CD4-positive, alpha-beta T cell treated with Interleukin-10 for 1 hour (primary cell): ENCODE measurements at places on chromosomes 12 and 14.

- DNase-seq: no peak
These were observed 412.6 kb upstream of the SOX5 start for GRCh38 chr12:24361877-24362580.

- DNase-seq: no peak
These were observed 227.3 kb downstream of the DPF3 start for GRCh38 chr14:72666610-72667009.

GRCh38 chr14:24840204-24840893, 206.4 kb upstream of the GZMB start:
- no peak for DNase-seq

GRCh38 chr12:6758506-6759095, 5.7 kb upstream of the MLF2 start:
- no peak for DNase-seq

DNA sequence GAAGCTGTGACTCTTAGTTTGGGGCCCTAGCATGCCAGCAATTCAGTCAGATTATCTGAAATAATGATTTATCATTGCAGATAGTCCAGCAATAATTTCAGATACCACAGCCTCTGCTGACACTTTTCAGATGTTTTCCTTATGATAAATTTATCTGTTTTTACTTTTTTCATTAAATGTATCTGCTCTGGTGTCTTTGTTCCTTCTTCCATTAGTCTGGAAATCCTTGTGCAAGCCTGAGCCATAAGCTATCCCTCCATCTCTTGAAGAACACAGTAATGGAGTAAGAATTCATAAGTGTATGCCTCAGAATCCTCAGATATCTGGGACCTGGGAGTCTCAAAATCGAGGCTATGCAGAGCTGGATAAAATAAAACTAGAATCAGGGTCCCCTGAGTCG, 146.4 kb upstream of the KRR1 start:
- DNase-seq: no peak

GRCh38 chr14:66238969-66239368, 247.2 kb upstream of the CCDC196 start:
- no peak for DNase-seq

- DNase-seq: no peak
These were observed 3.0 kb upstream of the FAM177A1 start for GRCh38 chr14:35043046-35043445.

- DNase-seq: no peak
These were observed 2.7 kb downstream of the LRP1 start for GRCh38 chr12:57130941-57131340.

- no peak for DNase-seq
These were observed 16.9 kb downstream of the PPP1R36 start for GRCh38 chr14:64566651-64567122.

- DNase-seq: no peak
These were observed 55.5 kb downstream of the ANO2 start for GRCh38 chr12:5889381-5890047.

DNA sequence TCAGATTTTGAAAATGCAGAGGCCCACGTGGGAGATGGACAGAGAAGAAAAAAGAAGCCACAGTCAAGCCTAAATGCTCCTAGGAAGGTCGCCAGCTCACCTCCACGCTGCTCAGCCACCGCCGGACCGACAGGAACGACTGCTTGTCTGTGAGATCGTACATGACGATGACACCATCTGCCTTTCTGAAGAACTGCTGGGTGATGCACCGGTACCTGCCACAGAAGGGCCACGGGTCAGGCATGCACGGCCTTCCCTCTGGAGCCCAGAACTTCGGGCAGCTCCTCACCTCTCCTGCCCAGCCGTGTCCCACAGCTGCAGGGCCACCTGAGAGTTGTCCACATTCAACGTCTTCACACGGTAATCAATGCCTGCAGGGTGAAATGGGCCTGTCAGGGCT, 125.6 kb downstream of the CRACR2A start:
- no peak for DNase-seq

DNA sequence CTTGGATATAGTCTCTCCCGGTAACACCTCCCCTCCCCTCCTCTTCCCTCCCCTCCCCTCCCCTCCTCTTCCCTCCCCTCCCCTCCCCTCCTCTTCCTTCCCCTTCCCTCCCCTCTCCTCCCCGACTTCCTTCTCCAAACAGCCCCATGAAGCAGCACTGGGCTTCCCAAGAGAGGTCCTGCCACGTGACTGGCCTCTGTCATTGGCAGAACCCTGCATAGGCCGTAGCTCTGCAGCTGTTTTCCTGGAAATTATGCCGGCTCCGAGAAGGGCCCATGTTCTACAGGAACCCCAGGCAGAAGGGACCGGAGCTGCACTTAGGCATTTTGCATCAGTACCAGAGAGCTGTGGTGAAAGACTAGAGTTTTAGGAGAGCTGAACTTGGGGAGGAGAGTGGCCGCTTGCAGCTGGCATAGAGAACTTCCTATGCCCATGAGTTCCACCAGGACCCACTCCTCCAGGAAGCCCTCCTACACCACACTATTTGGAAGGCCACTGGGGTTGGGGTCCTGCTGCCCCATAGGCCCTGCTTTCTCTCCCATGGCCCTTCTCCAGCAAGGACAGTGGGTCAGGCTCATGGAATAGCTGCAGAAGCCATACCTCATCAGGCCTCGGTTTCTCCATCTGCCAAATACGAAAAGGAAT, 5.1 kb upstream of the TNFAIP2 start:
- no peak for DNase-seq

- no peak for DNase-seq
These were observed 128.1 kb downstream of the ATXN7L3B start for GRCh38 chr12:74665690-74666089.

DNA sequence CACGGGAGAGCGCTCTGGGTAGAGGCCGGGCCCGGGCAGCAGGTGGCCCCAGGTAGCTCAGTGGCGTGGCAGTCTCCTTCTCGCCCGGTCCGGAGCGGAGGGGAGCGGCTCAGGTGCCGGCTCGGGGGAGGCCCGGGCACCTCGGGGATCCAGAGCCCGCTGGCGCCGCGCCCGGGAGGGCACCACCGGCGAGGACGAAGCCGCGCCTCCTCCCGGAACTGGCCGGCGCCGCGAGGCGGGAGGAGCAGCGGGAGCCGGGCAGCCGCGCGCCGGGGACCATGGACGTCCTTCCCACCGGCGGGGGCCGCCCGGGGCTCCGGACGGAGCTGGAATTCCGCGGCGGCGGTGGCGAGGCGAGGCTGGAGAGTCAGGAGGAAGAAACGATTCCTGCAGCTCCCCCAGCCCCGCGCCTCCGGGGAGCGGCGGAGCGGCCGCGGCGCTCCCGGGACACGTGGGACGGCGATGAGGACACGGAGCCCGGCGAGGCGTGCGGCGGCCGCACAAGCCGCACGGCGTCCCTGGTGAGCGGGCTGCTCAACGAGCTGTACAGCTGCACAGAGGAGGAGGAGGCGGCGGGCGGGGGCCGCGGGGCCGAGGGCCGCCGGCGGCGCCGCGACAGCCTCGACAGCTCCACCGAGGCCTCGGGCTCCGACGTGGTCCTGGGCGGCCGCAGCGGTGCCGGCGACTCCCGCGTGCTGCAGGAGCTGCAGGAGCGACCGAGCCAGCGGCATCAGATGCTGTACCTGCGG, 21.5 kb upstream of the GNS start:
- DNase-seq: no peak

GRCh38 chr14:103735022-103735421, 19.4 kb downstream of the ZFYVE21 start:
- no peak for DNase-seq

- peak; percentile 75 for DNase-seq
These were observed at the start of gene ZBTB39 for GRCh38 chr12:57005980-57006808. TSS of gene ZBTB39 (minus strand) at chr12:57006546. CDS start at chr12:57004917, 1,629 bp downstream.

DNA sequence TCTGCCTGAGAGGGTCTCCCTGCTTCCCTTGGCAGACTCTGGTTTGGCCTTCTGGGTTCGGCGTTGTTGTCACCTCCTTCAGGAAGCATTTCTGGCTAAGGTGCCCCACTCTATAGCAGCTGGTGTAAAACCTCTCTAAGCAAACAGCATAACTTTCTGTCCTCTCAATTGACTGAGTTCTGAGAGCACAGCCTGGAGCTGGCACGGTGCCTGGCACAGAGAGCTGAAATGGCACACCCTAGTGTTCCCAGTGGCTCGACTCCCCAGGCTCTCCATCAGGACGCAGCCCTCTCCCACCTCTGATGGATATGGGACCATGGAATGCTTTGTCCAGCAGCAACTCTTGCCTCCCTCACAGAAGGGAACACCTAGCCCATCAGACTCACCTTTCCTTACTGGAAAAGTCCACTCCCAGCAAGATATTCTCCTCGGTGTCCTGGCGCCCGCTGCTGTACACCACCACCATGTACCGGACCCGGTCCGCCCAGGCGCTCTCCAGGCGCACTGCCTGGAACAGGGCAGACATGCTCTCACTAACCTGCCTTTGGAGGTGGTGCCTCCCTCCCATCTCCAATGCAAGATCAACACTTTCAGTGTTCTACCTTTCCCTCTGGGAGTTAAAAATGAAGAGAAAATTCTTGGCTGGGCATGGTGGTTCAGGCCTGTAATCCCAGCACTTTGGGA, 40.6 kb downstream of the SSH1 start:
- no peak for DNase-seq

GRCh38 chr14:103225476-103225875, 102.2 kb downstream of the TNFAIP2 start:
- no peak for DNase-seq

GRCh38 chr12:31732926-31733548, 4.2 kb upstream of the AMN1 start:
- DNase-seq: peak; percentile 35

- DNase-seq: no peak
These were observed 172.8 kb downstream of the KTN1 start for GRCh38 chr14:55752580-55753390.

GRCh38 chr12:4112290-4112689, 161.3 kb upstream of the CCND2 start:
- DNase-seq: no peak

- no peak for DNase-seq
These were observed 34.2 kb downstream of the CCDC88C start for GRCh38 chr14:91383439-91383838.

- DNase-seq: no peak
These were observed 17.1 kb upstream of the MDM1 start for GRCh38 chr12:68349220-68349621.

DNA sequence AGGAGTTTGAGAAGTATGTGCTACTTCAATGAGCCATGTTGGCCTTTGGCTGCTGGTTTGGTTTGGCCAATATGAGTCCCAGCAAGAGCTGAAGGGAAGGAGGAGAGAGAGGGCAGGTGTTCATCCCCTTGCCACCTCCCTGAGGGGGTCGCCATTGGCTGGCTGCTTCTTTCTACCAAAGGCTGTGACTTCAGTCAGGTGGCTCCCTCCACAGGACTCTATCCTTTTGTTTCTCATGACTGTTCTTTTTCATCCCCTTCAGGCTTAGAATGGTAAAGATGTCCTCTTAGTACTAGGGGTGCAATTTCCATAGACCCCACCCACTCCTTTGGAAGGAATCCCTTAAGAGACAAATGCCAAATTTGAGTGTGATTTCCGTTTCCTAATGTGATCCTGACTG, 31.2 kb upstream of the OTOGL start:
- no peak for DNase-seq

DNA sequence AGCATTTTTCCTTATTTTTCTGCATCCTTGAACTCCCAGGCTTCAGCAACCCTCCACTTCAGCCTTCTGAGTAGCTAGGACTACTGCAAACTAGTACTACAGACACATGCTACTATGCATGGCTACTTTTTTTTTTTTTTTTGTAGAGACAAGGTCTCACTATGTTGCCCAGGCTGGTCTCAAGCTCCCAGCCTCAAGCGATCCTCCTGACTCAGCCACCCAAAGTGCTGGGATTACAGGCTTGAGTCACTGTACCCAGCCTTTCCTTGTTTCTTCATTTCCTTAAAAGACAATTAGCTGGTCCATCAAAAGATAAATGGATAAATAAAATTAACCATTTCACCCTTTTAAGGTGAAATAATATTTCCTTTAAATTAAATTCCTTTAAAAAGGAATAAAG, 205.8 kb downstream of the SPTSSA start:
- DNase-seq: no peak

DNA sequence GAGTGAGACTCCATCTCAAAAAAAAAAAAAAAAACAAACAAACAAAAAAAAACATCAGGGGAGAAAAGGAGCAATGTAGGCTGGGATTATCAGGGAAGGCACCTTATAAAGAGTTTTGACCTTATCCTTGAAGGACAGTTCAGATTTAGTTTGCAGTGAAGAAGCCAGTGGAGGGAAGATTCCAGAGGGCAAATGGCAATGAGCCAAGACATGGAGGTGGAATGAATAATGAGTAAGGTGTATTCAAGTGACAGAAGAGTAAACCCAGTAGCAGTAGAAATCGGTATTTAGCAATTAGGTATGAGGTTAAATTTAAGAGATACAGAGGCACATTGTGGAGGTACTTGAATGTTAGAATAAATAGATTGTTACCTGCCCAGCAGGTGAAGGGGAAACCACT, 2.2 kb upstream of the DUSP16 start:
- DNase-seq: no peak

GRCh38 chr14:94054401-94054800, 26.6 kb downstream of the DDX24 start:
- DNase-seq: no peak

- DNase-seq: no peak
These were observed 120.7 kb upstream of the PTPRB start for GRCh38 chr12:70757830-70758493.

GRCh38 chr12:89227774-89228173, 124.5 kb downstream of the DUSP6 start:
- DNase-seq: no peak

DNA sequence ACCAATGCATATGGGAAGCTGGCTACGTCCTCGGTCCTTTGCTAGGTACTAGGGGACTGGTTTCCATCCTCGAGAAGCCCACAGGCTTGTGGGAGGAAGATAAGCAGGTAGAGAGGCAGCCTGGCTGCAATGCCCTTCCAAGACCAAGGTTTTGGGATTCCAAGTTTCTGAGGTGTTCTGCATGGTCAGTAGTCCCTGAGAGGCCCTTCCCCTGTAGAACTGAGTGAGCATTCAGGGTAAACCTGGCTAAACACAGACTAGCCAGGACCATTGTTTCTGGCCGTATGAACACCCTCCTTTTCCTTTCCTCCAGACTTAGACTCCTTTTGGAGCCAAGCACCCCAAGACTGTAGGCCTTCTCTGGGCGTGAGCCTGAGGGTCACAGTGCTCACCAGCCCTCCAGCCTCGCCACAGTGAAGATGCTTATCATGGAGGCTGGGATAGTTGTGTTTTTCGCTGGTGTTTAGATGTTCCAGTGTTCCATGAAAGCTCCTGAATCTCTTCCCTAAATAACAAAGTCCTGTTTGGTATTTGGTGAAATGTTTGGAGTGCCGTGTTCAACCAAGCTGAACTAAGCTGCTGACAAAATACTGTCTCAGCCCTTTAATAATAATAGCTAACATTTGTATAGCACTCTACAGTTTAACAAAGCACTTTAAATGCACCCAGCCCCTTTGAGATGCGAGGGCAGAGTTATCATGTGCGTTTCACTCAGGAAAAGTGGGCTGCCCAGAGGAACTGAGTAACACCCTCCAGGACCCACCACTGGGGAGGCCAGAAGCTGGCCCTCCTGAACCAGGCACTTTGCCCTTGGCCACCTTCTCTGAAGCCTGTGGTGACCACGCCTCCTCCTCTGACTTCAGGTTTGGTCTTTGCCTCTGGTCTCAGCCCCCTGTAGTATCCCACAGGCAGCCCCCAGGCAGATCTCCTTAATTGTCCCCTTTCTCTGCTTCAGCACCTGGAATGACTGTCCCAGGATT, 284.5 kb downstream of the CACNA1C start:
- DNase-seq: no peak

- DNase-seq: no peak
These were observed 30.4 kb downstream of the MANSC1 start for GRCh38 chr12:12319451-12320183.

- DNase-seq: no peak
These were observed 56.9 kb downstream of the MAP4K5 start for GRCh38 chr14:50475460-50475859.
